Stimulated activated naive CD8-positive, alpha-beta T cell treated with anti-CD3 and anti-CD28 coated beads, Interleukin-15, amount 100 ng/mL, for 72 hours (primary cell): ENCODE measurements at places on chromosomes 2 and 18.

- no peak for DNase-seq
Observed at GRCh38 chr2:10584843-10585475, 104.8 kb downstream of the NOL10 start.

- no peak for DNase-seq
Observed at GRCh38 chr2:36587101-36587500, 10.9 kb downstream of the FEZ2 start.

- DNase-seq: no peak
Observed at GRCh38 chr2:128595763-128596395, 277.2 kb upstream of the HS6ST1 start.

DNA sequence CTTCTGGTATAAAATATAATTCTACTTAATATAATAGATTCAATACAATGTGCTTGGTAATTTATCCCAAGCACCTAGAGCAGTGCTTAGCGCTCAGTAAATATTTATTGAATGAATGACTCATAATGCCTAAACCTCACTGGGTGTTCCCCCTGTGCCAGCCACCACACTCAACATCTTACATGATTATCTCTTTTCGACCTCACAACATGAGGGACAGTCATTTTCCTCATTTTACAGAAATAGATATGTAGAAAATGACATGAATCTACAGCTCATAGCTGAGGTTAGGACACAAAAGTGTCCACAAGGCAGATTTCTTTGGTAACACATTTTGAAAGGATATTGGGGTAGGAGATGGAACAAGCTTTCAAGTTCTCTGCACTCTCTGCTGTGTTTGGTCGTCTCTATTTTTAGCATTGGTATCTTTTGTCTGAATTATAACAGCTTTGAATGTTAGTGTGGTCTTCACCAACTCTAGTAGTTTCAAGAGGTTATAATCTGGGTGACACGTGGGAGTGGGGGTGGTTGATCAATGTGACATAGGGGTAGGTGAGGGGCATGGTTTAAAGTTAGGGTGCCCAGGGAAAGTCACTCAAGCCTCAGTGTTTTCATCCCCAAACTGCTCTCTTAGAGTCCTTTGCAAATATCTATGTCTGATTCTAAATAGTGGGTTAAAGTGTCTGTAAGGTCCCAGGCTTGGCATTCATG lies 9.8 kb downstream of the MYOM1 start:
- DNase-seq: no peak

GRCh38 chr2:234444893-234445292 lies 52.0 kb downstream of the ARL4C start:
- DNase-seq: no peak
